Activated T-helper 17 cell treated with anti-CD3 and anti-CD28 coated beads, Interleukin-2, amount 50 U/mL, for 72 hours (primary cell): ENCODE measurements at places on chromosomes 5 and 9. TPM values are rescaled to one million over a fixed set of nuclear protein-coding genes. Genes with fewer than 3 reads are reported as not detected.

DNA sequence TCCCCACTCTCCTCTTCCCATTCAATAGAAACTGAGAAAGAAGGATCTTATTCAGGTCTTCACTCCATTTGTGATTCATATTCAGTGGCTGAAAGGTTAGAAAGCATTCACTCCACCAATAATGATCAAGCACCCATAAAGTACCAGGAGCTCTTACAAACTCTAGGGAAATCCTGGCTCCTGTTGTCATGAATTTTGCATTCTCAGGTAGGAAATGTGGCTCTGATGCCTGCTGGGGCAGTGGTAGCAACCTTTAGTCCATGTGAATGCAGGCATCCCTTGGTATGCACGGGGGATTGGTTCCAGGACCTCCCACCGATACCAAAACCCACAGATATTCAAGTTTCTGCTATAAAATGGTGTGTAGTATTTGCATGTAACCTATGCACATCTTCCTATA is 3.6 kb upstream of the RORB start:
- ATAC-seq, result no peak

DNA sequence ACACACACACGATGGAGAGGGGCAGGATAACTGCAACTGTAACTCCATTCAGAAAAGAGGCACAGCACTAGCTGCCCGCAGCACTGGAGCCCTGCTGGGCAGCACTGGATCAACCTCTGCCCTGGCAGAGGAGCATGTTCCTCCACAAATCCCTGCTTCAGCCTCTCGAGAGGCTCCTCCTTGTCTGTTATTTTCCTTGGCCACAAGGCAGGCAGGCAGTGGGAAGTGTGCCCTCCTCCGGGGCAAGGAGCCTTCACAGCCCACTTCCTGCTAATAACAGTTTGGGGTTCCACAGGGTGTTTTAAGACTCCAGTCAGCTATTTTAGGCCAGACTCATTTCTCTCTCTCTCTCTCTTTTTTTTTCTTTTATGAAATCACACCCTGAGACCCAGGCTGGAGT is 11.8 kb downstream of the FXN start:
- no peak for ATAC-seq

GRCh38 chr5:113293975-113294310 is 140.8 kb downstream of the TSSK1B start:
- ATAC-seq, result peak; percentile 51

GRCh38 chr5:139745132-139745799 is 50.3 kb upstream of the PSD2 start:
- peak; percentile 11 for ATAC-seq

DNA sequence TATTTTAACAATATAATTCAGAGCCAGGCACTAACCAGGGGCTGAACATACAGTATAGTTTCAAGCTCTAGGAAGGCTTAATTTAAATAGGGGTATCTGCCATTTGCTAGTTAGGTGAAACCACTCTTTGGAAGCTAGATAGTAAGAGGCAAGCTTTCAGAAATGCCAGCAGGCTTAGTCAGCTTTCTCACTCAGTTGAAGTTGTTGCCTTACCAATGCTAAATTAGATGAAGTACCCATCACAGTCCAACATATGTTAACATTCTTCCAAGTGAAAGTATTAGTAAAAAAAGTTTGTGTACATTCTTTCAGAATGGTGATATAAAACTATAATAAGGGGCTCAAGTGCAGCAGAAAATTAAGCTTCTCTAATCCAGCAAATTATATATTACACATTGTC is 215.0 kb downstream of the CNTLN start:
- ATAC-seq, result no peak

DNA sequence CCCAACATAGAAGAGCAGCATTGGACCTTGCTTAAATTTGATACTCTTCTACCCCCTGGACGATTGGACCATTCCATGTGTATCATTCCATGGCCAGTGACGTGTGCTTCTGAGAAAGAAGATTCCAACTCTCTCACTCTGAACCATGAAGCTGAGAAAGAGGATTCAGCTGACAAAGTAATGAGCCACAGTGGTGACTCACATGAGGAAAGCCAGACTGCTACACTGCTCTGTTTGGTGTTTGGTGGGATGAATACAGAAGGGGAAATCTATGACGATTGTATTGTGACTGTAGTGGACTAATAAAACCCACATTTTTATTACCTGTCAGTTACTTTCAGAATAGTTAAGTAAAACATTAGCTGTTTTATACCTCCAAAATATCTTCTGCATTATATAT is 7.5 kb downstream of the HSPA5 start:
- ATAC-seq, result peak; percentile 67

DNA sequence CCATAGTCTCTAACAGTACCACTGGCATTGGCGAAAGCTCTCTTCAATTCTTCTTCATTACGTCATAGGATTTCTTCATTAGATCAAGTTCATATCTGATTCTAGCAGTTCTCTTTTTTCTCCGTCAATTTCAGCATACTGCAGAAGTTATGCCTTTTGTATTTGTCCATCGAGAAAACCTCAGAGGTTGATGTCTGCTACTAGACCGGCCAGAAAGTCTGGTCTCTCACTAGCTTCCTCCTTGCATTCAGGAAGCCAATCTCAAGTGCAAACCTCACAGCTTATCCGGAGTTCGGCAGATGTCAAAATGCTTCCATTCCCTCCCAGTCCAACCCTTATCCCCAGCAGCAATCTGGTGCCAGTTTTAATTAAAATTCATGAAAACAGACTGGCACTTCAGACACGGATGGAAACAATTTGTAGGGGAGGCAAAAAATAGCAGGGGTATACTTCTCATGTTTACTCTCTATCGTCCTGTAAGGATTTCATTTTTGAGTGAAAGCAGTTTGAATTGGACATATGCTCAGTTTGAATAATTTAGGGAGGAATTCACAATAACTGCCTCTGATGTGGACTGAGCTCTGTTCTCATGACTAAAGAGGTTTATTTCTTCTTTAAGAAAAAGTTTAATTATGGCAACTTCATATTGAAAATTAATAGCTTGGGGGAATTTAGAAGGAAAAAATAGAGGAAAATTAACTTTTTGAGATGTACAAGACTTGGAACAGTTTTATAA is 56.4 kb upstream of the TMC1 start:
- ATAC-seq, result no peak

DNA sequence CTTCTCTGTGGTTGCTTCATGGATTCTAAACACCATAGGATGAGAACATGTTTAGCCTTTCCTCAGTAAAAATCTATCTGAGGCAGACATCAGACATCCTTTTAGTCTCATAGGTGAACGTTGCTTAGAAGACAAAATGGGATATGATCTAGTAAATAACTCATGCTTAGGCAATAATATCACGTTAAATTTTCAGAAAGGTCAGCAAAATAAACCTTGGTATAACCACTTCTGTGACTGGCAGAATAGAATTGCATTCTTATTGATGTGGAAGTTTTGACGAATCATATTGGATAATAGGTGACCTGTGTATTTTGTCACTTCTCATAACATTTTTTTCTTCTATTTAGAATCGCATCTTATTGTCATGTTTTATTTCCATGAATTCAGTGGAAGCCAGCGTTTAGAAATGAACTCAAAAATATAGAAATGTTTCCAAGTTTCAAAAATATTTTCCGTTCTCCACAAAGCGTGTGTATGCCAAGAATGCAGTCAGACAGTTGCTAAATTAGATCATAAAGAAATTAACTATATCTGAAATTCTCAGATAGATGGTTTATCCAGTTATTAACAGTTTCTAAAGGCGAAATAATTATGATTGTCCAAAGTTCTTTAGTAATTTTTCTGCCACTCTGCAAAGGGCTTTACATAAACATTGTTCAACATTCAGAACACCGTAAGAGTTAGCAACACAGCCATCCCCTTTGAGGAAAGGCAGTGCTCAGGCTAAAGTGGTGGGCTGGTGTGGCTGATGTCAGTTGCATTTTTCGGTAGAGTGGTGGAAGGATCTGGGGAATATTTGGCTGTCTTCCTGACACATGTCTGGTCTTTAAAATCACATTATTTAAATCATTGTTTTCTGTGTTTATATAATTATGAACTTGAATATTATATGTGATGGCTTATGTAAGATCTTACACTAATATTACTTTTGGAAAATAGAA is 827.2 kb downstream of the MTRR start:
- no peak for ATAC-seq

DNA sequence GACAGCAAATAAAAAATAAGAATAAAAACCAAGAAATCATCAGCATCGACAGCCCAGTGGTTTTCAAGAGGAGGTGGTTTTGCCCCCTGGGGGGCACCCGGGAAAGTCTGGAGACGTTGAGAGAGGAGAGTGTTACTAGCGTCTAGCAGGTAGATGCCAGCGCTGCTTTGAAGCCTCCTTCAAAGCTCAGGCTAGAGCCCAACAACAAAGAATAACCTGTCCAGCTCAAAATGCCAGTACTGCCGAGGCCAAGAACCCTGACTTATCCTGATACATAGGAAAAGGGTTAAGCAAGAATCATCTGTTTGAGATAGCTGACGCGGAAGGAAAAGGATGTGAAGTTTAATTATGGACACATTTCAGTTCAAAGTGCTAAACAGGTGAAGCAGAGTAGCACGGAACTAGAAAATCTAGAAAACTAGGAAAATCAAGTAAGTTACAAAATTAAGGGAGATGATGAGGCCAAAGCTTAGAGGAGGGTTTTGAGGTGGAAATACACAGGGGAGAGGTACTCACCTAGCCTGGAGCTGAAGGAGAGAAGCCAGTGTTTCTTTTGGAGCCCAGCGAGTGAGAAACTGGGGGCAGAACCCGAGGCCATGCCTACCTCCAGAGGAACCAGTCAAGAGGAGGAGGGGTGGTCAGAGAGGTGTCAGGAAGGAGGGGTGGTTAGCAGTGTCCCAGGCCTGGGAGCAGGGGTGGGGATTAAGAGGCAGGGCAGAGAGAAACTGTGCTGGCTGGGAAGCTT is 121.0 kb upstream of the RETREG1 start:
- no peak for ATAC-seq

DNA sequence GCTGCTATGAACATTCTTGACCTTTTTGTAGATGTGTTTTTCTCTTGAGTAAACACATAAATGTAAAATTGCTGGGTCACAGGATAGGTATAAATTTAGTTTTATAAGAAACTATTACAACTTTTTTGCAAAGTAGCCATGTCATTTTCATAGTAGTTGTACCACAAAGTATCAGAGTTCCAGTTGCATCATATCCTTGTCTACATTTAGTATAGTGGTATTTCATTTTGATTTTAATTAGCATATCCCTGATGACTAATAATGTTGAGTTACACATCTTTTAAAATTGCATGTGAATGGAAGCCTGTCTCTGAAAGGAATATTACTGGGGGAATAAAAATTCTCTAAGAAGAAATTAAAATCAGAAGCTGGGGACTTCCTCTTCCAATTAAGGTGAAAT is 85.4 kb downstream of the TMEM161B start:
- peak; percentile 52 for ATAC-seq

DNA sequence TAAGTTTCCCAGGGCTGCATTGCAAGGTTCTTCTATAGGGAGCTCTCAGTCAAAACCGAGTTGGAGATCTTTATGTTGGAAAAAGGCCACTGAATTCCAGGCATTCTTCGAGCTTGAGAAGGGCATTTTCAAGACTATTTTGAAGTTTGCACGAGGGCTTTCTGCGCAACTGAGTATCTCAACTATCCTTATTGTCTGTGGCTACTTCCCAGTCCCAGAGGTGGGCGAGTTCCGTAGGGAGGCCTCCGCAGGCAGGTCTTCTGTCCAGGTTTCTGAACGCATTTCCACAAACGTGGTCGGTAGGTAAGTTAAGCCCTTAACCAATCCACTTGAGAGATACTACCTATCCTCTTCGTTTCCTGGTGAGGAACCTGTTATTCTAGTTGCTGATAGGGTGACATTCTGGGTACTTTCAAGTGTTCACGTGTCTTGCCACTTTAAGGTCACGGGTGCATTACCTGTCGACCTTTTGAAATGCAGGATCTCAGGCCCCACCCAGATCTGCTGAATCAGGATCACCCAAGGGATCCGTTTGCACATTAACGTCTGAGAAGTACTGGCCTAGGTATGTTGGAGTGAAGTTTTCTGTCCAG is 51.4 kb upstream of the TJP2 start:
- peak; percentile 34 for ATAC-seq

DNA sequence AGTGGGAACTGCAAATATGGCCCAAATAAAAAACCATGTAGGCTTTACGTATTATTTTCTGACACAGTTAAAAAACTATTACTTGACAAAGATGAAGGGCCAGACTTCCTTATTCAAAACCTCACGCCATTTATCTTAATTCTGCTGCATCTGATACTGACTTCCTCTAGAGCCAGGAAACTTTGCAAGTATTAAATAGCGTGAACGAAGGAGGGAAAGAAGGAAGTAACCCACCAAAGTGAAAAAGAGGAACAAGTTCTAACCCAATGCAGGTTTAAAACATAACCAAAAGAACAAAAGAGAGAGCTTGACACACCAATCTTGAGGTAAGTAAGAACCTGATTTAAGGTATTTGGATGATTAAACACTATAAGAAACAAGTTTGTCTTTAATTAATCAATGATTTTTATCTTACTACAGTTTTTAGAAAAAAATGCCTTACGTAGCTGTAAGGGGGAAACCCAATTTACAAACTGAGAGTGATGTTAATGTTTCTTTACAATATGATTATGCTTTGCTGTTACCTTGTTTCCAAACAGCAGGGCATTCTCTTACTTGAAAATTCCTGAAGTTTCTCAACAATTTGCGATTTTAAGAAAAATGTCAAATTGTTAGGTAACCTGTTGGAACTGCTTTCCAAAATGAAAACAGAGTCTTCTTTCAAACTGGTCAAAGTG is at the start of gene GAPT:
TSS of gene GAPT (plus strand) at position 220 of the 677 bp plus-strand sequence. CDS start 3,102 bp downstream, outside the sequence.
- no peak for ATAC-seq

- no peak for ATAC-seq
Measured at GRCh38 chr9:106728860-106729259, 134.1 kb upstream of the ZNF462 start.

DNA sequence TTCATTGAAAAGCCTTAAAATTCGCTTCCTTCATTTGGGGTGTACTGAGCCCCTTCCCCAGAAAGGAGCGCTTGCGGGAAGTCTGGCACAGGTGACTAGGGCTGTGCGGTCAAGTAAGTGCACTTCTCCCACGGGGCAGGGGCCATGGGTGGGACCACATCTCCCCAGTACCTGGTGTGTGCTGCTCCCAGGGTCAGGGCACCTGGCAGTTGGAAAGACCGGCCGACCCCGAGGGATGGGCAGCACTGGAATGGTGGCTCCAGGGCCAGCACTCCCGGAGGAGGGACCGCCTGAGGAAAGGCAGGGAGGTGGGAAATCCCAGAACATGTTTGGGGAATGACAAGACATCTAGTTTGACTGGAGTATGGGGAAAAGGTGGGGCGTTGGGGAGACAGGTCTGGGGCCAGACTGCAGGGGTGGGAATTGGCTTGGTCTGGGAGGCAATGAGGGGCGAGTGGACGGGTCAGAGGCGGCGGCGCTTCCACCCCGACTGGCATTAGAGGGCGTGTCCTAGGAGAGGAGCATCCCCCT is 727 bp upstream of the GLIPR2 start:
- no peak for ATAC-seq

The NEURL1B gene
- 1.2 TPM for total RNA-seq

The TSSK1B gene
- total RNA-seq, result not detected

The TAF11L3 gene
- not detected for total RNA-seq

The CDC20B gene
- total RNA-seq, result not detected

The PCDHB8 gene
- total RNA-seq, result not detected

The PKD2L2 gene
- 0.30 TPM for total RNA-seq

The GHR gene
- not detected for total RNA-seq

The FUT7 gene
- total RNA-seq, result 27.9 TPM

The TESK1 gene
- 23.5 TPM for total RNA-seq

The CNTNAP3 gene
- not detected for total RNA-seq
